ENCODE measurements at places on chromosomes 2 and 18.

- no peak for DNase-seq
Measured at GRCh38 chr2:97845133-97845532, 131.8 kb downstream of the ZAP70 start.

DNA sequence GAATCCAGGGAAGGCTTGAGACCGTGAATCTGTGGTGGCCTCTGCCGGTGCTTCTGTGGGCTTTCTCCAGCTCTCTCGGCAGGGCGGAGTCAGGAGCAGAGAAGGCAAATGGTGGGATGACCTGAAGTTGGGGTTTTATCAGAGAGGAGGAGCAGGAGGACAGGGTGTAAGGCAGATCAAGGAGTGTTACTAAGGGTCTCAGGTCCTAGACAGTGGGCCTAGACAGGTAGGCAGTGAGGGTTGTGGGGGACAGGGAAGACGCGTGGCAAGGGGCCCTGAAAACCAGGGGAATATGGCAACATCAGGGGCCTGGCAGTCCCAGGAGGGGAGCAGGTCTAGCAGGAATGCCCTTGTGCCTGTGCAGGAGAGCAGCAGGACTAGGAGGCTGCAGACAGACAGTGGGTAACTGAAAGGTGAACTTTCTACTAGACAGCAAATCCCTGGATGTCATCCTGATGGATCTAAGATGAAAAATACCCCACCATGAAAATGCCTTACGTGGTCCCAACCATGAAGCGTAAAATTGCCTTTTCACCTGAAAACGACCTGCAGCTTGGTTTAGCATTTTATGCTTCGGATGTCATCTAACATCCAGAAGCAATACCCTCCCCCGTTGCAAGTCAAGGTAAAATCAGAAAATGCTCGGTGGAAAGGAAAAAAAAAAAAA, 42.1 kb downstream of the SRSF7 start:
- no peak for DNase-seq

DNA sequence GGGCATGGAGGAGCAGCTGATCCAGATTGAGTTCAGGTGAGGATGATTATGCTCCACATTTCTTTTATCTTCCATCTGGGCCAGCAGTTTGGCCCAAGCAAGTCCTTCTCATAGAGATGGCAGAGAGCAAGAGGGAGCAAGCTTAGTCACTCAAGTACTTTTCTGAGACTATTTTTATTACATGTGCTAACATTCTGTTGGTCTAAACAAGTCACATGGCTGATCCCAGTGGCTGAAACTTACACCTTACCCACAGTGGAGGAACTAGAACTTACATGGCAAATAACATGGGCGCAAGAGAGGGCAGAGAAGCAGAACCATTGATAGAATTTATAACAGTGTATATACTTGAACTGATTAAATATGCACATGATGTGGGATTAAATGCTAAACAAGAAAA, 105.7 kb downstream of the KYNU start:
- DNase-seq, result no peak

DNA sequence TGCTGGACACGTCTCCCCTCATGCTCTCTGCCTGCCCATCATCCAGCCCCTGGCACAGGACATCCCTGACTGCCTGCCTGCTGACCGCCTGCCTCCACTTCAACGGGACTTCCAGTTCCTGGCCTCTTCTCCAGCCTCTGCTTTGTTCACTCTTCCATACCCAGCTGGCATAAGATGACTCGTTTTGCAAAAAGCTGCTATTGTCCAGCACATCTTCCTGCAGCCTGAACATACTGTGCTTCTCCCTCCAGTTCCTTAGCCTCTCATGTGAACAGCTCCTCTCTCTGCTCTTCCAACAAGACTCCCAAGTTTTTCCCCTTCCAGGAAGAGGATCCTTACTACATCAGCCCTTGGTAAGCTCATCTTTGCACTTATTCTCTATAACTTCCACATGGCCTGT, 62.4 kb upstream of the SKOR2 start:
- no peak for DNase-seq

DNA sequence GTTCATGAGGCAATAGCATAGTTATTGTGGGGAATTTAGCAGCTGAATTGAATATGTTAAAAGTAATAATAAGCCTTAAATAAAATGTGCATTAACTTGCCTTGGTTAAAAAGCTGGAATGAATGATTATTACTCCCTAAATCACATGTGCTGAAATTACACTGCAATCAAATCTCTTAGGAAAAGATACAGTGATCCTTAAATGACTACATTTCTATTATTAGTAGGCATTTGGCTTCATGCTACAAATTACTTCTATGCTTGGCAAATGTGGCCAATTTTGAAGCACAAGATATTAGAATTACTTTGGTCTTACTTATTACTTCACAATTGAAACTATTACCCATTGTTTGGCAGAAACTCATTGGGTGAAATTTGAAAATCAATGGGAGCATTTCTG, 5.4 kb downstream of the RND3 start:
- DNase-seq, result no peak

DNA sequence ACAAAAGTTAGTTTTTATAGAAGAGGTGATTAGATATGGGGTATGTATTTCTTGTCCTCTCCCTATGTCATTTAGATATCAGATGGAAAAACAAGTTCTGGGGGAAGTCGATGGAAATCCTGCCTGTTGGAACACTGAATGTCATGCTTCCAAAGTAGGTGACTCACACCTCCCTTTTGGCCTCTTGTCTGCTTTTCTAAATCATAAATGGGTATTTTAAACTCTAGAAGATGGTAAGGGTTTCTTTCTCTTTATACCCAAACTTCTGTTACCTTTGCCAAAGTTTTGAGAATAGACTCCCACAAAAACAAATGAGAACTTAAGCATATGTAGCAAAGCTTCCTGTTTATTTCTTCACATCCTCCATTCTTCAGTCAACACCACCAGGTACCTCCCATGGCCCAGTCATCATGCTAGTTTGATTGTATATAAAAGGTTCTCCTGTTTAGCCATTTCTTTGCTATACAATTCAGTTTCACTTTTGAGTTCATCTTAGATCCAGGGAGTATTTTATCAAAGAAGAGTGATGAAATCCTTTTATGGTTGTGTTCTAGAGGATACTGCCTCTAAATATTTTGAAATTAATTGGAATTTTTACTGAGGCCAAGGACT, 63.9 kb downstream of the PRKRA start:
- DNase-seq, result no peak

DNA sequence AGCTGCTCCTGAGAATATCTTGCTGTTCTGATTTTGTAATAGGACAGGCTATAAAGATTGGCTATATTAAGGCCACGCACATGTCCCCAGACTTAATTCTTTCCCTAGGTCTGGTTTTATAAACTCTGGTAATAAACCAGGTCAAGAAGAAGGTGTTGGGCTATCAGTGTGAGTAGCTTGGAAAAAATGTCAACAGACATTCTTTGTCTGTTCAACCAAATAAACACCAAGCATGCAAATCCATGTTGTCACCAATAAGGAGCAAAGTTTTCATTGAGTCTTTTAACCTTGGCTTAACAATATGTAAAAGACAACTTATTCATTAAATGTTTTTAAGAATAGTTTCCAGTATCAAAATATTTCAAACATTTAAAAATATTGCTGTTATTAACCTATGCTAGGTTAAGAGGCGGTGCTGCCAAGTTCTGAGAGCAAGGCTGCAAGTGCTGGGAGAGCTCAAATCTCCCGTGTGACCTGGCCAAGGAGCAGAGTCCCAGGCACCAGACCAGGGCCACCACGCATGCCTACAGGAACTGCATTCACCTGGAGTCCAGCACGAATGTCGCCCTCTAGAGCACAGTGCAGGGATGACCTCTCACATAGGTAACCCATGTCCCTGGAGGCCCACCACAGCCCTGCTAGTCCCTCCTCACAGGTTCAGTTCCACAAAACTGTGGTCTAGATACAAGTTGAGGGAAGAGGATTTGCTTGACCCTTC, 120.5 kb upstream of the POU3F3 start:
- DNase-seq, result peak; percentile 45

- no peak for DNase-seq
Measured at GRCh38 chr18:39825485-39826150, 2129.4 kb upstream of the PIK3C3 start.

- no peak for DNase-seq
Measured at GRCh38 chr2:128558441-128558840, 239.8 kb upstream of the HS6ST1 start.

GRCh38 chr18:9348766-9349165, 14.2 kb downstream of the TWSG1 start:
- DNase-seq, result no peak

GRCh38 chr2:219724628-219725027, 97.2 kb downstream of the SLC4A3 start:
- no peak for DNase-seq

GRCh38 chr2:216713691-216714336, 18.5 kb upstream of the IGFBP5 start:
- DNase-seq, result no peak

DNA sequence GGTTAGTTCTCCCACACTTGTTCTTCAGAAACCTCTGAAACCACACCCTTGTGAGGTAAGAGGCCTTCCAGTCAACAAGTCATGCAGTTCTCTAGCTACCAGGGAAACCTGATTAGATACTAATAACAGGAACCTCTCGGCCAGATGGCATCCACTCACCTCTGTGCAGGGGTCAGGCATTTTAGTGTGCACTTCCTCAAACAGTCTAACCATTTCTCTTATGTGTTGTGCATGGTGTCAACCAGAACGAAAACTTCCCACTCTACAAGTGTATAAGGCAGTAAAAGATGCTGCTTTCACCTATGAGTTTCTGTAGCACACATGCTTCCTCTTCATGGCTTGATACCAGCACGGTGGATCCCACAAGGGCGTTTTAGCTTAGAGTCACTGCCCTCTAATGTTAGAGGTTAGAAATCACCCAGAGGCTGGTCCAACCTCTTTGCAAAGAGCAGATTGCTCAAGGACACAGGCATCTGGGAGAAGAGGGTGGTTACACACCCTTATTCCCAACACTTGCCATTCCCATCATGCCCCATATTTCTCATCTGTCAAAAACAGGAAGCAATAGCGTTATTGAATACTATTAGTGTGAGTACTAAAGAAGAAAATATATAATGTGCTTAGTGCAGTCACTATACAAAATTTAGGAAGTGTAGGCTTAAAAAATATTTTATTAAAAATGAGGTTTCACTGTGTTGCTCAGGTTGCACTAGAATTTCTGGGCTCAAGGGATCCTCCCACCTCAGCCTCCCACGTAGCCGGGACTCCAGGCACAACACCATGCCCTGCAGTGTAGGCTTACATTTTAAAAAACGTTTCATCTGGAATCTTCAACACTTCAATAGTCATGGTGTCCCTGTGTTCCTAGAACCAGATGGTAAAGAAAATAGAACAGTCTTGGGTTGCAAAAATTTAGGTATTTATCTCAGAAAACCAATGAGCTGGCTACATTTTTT, 34.5 kb upstream of the RAB31 start:
- peak; percentile 75 for DNase-seq

- peak; percentile 10 for DNase-seq
Measured at GRCh38 chr2:12990523-12990922, 273.8 kb downstream of the TRIB2 start.

DNA sequence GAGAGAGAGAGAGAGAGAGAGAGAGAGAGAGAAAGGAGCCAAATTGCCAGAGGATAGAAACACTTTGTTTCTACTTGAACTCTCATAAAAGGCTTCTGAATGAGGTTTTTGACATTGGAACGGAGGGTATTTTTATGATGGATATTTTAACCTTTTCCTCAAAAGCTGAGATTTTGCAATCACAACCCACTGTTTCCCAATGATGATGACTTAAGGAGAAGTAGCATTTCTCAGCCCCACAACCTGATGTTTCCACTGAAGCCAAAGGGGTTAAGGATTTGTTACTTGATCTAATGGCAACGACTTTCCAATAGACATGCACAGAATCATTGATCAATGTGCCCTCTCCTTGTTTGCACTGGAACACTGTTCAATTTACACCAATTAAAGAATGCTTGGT, 67.1 kb upstream of the POU3F3 start:
- no peak for DNase-seq

DNA sequence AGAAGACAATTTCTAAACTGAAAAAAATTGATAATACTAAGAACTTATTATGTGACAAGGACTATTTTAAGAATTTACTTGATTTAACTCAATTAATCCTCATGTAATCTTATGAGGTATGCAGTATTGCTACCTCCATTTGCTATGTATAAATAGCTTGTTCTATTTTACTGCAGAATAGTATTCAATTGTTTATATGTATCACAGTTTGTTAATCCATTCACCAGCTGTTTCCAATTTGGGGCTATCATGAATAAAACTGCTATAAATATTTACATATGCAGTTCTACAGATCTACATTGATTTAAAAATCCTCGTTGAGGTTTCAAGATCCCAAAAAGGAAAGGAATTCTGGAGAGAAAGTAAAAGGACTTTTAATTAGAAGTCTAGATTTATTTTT, 54.8 kb upstream of the DOCK10 start:
- DNase-seq, result no peak

DNA sequence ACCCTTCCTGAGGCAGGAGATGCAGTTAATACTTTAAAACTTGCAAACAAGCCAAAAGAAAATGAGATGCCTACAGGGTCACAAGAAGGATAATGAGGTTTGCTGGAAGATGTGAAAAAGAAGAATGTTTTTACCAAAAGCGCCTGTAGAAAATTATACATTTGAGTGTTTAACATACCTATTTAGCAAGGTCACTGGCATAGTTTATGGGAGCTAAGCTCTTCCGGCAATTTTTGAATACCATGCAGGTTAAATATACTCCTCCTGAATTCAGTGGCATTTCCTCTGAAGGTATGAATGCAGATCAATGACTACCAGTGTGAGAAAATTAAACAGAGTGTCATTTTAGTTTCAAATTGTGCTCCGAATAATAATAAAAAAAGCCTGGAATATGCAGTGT, 21.2 kb upstream of the MAP3K20 start:
- DNase-seq, result no peak

DNA sequence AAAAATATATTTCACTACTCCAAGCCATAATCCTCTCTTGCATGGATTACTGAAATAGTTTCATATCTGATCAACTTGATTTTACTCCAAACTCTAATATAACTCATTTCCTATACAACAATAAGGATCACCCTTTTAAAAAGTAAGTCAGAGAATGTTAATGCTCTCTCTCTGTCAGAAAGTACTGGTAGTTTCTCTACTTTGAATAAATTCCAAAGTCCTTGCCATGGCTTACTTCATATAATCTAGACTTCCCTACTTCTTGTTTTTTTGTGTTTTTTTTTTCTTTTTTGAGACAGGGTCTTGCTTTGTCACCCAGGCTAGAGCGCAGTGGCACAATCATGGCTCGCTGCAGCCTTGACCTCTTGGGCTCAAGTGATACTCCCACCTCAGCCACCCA, 36.2 kb downstream of the MAP3K2 start:
- no peak for DNase-seq

GRCh38 chr2:402721-403120, 114.8 kb upstream of the ALKAL2 start:
- DNase-seq, result no peak

GRCh38 chr18:10353791-10354190, 100.6 kb upstream of the APCDD1 start:
- no peak for DNase-seq

DNA sequence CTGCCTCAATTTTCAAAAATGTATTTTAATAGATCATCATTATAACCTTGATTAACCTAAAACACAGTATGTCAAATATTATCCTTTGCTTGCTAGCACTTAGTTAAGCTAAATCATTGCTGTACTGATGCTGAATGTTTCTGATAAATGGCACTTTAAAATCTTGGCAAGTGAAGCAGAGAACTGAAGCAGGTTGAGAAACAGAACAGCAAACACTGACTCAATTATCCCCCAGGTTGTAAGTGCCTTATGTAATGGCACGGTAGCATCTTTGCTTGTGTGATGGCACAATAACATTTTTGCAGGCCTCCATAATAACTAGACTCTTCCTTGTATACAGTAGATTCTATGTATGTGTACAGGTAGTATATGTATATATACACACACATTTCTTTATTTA, 33.8 kb downstream of the ARHGAP15 start:
- no peak for DNase-seq

Data from hematopoietic multipotent progenitor cell treated with erythropoietin and hydrocortisone succinate and interleukin-3 and kit ligand, for 8 days (in vitro differentiated cells).